ENCODE measurements at places on chromosomes 4 and X.

DNA sequence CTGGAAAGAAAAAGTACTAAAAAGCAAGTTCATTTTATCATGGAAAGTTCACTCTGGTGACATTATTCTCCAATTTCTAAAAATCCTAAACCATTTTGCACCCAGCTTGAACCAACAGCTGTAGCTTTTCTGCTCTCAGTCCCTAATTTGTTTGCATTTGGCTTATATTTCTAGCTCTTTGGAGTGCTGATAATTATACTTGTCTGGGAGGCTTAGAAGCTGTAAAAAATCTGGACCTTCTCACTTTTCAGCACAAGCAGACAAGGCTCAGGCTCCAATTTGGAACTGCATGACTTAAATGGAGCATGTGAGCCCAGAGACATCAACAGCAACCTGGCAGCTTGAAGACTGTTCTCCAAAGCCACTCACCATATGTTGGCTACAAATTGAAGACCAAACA, 170.9 kb upstream of the PCDH18 start:
- DNase-seq, result no peak

- DNase-seq, result no peak
These were observed 402.4 kb downstream of the PACRGL start for GRCh38 chr4:21102667-21103066.

GRCh38 chrX:123468481-123468880, 264.4 kb downstream of the THOC2 start:
- no peak for DNase-seq

- no peak for DNase-seq
These were observed 12.4 kb upstream of the ARHGAP6 start for GRCh38 chrX:11678158-11678557.

GRCh38 chr4:100190643-100191600, 654 bp upstream of the DDIT4L start:
- DNase-seq, result peak; percentile 7

DNA sequence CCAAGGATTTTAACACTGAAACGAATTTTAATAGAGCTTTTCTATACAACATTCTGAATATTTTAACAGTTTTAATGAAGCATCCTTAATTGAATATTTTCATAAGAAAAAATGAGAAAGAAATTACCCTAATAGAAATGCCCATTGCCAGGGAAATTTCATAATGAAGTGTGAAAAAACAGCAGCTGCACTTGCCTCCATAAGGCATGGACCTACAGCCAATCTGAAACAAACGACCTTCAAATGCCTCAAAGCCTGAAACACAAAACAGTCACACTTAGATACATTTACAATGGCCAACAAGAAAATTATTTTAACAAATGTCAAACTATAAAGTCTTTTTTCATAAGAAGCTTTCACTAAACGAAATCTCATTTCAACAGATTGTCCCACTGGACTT, 74.4 kb downstream of the SLC9B1 start:
- no peak for DNase-seq

- peak; percentile 75 for DNase-seq
These were observed 114.0 kb downstream of the RBM47 start for GRCh38 chr4:40515398-40516293.
